ENCODE measurements at places on chromosomes 11 and 22. TPM values are rescaled to one million over a fixed set of nuclear protein-coding genes. Genes with fewer than 3 reads are reported as not detected.

DNA sequence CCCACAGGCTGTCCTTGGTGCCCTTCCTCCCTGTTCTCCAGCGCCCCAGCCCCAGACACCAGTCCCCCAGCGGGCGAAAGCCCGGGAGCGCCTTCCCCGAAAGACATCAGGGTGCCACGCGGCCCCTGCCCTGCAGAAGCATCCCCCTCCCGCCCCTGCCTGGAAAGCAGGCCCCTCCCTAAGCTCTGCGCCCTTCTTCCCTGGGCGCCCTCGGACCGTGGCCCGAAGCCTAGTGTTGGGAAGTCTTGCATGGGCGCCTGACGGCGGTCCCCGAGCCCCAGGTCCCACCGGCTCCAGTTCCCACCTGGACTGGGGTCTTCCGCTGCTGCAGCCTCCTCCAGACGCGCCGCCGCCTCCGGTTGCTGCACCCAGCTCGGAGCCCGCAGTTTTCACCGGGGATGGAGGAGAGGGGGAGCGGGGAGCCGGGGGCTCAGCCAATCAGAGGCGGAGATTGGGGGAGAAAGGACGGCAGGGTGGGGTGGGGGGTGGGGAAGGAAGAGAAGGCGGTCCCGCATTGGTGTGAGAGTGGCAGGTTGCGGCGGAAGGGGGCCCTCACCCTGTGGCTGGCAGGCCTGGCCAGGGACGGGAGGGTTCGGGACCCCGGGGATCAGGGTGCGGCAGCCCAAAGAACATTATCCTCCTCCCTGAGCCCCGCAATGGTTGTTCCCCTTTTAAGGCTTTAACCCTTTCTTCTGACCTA, at the start of gene THY1:
TSS of gene THY1 (minus strand) at position 364 of the 700 bp plus-strand sequence. CDS start 2,267 bp downstream, outside the sequence.
- DNase-seq: no peak

GRCh38 chr11:75041263-75041662, 52.5 kb downstream of the NEU3 start:
- no peak for DNase-seq

- no peak for DNase-seq
Measured at GRCh38 chr11:30349885-30350284, 27.0 kb downstream of the ARL14EP start.

The APOBEC3A gene
- not detected for total RNA-seq

DNA sequence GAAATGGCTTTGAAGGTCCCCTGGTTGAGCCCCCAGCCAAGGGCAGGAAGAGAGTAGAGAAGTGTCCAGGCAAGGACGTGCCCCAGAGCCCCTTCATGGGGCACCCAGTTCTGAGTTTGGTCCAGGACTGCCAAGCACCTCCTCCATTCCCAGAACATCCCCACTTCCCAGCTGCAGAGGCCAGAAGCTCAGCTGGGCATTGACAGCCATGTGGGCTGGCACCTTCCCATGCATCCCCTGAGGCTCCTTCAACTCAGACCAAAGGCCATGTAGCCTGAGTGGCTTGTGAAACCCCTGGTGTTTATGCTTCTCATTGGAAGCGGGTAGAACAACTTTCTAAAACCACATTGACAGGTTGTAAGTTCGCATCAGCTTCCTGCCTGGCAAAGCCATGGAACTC, 789.6 kb downstream of the TBC1D22A start:
- no peak for DNase-seq

GRCh38 chr22:31927562-31927961, 16.8 kb upstream of the YWHAH start:
- no peak for DNase-seq

The SLC22A8 gene
- not detected for total RNA-seq

DNA sequence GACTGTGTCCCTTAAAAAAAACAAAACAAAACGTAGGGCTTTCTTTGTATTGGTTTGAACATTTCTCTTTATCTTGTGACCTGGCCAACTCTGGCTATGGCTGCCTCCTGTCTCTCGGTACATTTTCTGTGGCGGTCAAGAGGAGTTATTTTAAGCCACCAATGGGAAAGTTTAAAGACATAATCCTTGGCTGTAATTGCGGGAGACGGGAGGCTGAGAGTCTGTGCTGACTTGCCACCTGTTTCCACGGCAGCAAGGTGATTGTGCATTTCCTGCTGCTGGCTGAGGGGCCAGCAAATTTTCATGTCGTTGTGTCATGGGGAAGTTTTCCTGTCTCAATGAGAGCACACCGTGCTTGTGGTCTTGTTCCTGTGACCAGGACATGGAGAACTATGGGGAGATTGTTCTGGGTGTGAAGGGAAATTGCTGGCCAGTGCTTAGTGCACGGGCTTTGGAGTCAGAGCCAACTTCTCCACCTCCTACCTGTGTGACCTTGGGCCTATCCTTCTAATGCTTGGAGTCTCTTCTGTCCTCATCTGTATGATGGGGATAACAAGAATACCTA, 11.0 kb downstream of the PTPRJ start:
- peak; percentile 68 for DNase-seq

DNA sequence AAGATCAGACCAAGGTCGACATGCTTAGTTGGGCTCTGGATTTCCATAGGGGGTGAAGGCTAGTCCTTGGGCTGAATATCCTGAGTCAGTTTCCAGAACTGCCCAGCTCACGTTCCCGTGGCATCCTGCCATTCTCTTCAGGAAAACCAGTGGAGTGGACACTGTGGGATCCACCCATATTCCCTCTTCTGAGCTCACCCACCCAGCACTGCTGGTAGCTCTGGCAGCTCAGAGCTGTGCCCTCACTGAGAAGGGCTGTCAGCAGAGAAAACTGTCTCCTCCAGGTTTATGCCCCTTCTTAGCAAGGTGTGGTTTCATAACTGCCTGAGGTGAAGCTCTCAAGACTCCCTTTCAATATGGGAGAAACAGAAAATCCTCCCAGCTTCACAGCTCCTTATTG, 111.7 kb downstream of the GGTLC2 start:
- DNase-seq: no peak

DNA sequence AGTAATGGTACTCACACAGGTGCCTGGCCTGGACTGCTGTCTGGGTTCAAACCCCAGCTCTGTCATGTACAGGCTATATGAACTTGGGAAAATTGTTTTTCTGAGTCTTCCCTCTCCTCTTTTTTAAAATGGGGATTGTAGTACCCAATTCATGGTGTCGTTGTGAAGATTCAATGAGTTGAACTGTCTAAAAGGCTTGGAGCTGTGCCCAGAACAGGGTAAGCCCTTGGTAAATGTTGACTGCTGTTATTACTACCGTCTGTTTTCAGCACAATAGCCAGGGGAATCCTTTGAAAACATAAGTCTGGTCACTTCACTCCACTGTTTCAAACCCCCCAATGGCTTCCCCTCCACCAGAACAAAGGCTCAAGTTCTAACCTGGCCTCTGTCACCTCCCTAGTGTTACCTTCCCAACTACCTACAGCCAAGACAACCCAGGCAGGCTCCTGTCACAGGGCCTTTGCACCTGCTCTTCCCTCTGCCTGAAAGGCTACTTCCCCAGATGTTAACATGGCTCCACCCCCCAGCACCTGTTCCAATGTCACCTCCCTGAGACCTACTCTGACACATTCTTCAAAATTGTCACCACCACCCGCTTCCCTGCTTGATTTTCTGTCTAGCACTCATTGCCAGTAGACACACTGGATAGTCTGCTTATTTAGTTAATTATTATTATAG, 152.8 kb downstream of the CHST1 start:
- DNase-seq: no peak

DNA sequence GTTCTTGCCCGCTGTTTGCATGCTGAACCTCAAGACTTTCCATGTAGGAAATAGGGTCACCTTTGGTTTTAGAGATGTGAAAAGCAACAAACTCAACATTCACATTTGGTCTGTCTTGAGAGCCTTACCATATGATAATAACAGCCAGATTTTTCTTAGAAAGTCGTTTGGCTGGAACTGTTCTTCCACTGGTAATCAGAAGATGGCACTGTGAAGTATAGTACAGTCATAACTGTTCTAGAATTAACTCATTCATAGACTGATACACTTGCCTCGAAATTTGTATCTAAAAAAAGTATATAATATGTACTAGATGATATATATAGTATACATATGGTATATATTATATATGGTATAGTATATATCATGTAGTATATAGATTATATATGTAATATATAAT, 12.3 kb downstream of the LUZP2 start:
- no peak for DNase-seq

- DNase-seq: no peak
Measured at GRCh38 chr11:123093739-123094138, 31.8 kb upstream of the HSPA8 start.

- DNase-seq: no peak
Measured at GRCh38 chr11:30811226-30811755, 225.1 kb upstream of the MPPED2 start.

The CRYBB2 gene
- total RNA-seq: not detected

DNA sequence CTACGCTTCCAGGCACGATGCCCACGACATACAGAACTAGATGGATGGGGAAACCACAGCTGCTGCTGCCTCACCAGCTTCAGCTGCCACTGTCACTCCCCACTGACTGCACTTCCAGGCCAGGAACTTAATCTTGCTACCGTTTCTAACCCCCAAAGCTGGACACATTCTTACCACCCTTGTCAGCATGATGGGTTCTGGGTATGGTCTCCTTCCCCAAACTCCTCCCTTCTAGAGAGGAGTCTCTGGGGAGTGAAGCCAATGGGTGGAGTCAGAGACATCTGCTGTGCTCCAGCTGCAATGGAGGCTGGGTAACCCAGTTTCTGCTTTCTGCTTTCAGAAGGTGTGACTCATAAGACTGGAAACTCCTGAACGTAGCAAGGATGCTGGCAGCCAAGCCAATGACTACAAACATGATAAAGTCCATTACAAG, 87.0 kb upstream of the THY1 start:
- DNase-seq: peak; percentile 73

The ALDH3B2 gene
- total RNA-seq: not detected

- DNase-seq: no peak
Measured at GRCh38 chr11:66877588-66878385, 20.9 kb downstream of the LRFN4 start.

DNA sequence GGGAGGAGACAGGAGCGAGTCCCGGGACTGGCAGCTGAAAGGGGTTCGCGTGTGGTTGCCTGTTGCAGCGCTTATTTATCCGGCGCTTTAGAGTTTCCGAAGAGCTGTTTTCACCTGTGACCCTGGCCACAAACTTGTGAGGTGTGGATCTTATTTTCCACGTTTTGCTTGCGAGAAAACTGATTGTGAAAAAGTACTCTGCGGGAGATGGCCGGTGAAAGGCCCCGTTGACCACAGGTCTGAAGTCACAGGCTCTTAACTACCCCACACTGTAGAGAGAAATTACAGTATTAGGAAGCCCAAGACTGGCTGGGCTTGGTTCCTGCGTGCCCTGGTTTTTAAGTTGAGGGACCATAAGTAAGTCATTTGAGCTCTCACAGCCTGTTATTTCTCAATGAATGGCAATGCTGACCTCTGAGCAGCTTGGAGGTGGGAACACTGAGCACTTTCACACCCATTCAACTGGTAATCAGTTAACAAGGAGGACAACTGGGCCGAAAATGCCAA, 379 bp upstream of the RAB38 start:
- no peak for DNase-seq

The OR4C6 gene
- not detected for total RNA-seq

The PHLDA2 gene
- 3.6 TPM for total RNA-seq

The FGF4 gene
- not detected for total RNA-seq

The CHID1 gene
- 51.8 TPM for total RNA-seq

The P2RY6 gene
- not detected for total RNA-seq

- no peak for DNase-seq
Measured at GRCh38 chr11:113072237-113072858, 111.1 kb downstream of the NCAM1 start.

The SPON1 gene
- 0.24 TPM for total RNA-seq

- no peak for DNase-seq
Measured at GRCh38 chr11:94302776-94303175, 1.6 kb upstream of the IZUMO1R start.

The CDC42EP1 gene
- total RNA-seq: 1.9 TPM

- peak; percentile 81 for DNase-seq
Measured at GRCh38 chr11:57345555-57346211, 7.5 kb downstream of the P2RX3 start.

GRCh38 chr11:105738986-105739795, 129.3 kb downstream of the GRIA4 start:
- no peak for DNase-seq

GRCh38 chr11:94941131-94941530, 32.2 kb downstream of the CWC15 start:
- no peak for DNase-seq

DNA sequence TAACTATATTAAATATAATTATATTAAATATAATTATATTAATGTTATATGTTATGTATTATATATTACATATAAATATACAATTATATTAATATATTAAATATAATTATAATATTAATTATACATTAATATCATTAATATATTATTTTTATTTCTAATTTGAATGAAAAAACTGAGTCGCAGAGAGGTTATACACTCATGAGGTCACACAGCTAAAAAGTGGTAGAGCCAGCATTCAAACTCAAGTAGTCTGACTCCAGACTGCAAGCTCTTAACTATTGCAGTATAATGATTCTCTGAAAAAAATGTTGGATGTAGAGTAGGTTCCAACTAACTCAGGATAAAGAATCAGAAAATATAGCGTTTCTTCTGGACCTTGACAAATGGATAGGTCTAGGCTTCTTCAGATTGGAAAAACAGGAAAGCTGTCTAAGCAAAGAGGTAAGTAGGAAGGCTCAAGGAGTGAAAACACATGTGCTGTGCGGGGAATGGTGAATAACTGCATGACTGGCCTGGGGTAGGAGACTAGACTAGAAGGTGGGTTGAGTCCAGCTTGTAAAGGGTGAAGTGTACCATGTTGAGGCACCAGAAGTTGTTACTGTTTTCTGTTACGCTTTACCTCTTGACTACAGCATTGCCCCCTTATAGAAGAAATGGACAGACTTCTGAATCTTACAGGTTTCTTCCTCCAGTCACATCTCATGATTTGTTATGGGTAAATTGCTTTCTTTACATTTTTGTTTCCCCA, 80.3 kb downstream of the TRIM44 start:
- DNase-seq: no peak

DNA sequence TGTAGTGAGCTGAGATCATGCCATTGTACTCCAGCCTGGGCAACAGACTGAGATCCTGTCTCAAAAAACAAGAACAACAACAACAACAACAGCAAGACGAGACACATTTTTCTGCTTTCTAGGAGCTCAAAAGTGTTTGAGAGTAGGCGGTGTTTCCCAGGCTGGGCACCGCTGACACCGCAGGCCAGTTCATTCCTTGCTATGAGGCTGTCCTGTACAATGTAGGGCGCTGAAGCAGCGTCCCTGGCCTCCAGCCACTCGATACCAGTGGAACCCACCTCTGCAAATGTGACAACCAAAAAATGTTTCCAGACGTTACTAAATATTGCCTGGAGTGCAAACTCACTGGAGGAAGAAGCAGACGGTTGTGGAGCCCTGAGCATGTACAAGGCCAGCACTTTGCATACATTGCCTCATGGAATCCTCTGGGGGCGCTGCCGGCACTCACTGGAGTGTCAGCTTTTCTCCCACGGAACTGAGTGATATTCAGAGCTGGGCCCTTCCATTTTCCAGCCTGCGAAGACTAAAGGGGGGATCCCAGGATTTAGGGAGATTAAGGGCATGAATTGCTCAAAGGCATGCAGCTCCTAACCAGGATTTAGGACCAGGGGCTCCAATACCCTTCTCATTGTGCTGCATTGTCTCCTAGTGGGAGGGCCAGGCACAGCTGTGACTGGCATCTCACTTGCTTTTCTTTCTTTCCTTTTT, 5.8 kb upstream of the MIEF1 start:
- peak; percentile 74 for DNase-seq

Data from activated naive CD4-positive, alpha-beta T cell treated with anti-CD3 and anti-CD28 coated beads for 36 hours (primary cell).